ENCODE measurements at places on chromosomes 12 and 14.

DNA sequence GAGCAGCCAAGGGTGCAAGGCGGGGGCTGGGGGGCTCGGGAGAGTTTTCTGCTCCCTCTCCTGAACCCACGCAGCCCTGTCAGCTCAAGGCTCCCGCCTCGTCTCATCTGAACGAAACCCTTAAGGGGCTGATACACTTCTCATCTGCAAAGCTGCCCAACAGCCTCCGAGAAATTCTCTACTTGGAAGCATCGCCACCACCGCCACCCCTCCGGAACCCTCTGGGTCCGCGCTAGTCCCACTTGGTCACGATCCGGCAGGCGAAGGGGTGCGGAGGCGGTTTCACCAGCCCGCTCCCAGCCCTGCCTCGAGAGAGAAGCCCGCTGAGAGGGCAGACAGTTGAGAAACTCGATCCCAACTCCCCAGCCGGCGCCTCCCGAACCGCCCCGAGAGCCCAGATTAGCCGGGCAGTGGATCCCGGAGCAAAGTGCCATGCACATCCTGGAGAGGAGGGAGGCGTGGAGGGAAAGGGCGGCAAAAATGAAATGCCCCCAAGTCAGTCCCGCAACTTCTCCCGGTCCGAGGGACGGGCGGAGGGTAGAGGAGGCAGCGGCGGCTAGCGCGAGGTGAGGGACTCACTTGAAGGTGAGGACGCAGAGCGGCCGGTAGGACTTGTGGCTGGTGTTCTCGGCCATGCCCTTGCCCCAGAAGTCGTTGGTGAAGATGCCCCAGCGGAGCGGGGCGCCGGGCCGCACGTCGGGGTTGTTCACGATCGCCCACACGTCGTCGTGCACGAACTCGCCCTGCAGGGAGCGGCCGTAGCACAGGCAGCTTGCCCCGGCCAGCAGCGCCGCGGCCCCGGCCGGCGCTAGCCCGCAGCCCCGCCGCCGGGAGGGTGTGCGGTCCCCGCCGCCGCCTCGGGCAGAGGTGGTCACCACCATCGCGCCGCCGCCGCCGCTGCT is 620 bp downstream of the TMTC1 start:
- no peak for DNase-seq

DNA sequence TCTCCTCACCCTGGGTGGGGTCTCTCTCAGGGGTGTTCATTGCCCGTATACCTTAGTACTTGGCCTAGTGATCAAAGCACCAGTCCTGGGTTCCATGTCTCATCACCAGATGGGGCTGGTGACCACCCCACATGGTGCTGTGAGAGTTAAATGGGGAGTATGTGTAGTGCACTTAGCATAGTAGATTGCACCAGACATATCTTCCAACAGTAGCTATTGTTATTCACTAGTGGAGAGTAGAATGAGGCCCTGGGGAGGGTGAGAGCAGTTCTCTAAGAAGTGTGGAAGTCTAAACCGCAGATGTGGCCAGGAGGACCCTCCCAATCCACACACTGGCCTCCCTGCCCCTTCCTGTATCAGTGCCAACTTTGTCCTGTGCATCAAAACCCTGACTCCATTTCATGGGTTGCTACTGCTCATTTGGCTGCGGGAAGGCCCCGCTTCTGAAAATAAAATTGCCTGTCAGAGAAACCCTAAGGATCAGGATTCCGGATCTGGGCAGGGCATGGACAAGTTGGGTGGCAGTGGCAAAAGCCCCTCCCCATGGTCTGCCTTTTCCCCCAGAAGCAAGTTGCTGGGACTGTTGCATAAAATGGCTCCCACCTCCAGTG is 4.4 kb downstream of the CD9 start:
- DNase-seq = no peak

DNA sequence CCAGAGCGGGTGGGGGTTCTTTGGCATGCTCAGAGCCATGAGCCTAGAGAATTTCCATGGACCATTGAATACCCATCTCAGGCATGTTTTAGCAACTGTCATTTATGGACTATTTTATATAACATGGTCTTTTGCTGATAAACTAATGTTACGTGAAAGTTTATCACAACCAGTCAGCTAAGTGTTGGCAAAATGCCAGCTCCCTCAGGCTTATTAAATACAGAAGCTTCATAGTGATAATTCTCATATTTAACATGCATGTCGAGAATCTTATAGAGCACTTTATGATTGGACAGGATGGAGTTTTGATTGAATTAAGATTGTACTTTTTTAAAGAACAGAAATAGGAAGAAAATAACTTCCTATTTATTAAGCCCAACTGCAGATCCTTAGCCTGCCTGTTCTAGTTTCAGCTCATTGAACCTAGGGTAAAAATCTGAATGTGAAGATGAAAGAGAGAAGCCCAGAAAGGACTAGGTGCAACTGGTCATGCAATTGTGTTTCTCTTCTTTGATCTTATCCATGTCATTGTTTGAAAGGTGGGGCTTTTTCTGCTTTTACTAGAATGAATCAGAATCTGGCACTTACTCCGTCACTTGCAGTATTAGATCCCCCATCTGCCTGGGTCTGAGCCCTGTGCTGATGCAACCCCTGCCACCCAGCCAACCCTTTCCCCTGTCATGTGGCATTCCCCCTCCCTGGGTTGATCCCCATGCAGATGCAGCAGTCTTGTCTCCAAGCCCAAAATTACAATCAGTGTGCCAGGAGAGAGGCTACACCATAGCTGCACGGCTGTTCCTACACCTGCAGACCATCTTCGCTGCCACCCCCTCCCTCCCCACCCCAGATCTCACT is 134.6 kb upstream of the EVL start:
- DNase-seq = no peak

DNA sequence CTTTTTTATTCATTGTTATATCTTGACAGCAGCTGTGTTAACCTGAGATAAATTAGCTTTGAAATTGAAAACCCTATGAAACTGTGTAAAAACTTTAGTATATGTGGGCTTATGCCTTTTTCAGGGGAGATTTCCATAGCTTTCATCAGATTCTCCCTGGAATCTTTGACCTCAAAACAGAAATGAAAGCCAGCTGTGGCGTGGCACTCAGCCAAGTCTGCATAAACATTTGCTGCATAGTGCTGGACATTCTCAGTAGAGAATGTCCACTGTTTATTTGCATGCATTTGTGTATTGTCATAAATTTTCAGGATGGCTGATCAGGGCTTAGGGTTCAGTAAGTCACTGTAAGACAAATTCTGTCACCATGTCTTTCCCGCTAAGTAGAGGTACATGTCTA is 115.3 kb upstream of the NAP1L1 start:
- DNase-seq = no peak

GRCh38 chr12:82838131-82838551 is 151.4 kb downstream of the TMTC2 start:
- no peak for DNase-seq

DNA sequence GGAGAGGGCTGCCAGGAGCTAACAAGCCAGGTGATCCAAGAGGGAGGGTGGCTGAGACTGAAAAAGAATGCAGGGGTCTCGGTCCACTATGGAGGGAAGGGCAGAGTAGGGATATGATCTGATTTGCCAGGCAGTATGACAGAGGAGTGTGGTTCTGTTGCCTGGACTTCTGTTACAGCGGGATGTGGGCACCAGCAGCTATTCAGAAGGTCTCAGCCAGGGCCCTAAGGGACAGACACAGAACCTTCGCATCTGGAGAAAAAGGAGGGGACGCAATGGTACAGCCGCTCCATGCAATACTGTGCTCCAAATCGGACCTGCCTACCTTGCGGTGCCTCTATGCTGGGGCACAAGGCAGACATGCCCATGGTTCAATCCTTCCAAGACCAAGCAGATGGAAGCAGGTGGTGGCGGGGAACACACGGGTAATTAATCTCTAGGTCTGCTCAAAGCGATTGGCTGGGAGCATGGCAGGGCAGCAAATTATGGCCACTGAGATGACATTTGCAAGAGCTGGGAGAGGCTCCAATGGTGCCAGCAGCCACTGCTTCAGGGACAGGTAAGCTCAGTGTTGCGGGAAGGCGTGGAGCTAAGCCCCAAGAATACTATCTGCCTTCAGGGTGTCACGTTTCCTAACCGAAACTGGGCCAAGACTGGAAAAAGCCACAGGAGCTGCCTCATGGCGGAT is 185.5 kb downstream of the FOXN3 start:
- no peak for DNase-seq

DNA sequence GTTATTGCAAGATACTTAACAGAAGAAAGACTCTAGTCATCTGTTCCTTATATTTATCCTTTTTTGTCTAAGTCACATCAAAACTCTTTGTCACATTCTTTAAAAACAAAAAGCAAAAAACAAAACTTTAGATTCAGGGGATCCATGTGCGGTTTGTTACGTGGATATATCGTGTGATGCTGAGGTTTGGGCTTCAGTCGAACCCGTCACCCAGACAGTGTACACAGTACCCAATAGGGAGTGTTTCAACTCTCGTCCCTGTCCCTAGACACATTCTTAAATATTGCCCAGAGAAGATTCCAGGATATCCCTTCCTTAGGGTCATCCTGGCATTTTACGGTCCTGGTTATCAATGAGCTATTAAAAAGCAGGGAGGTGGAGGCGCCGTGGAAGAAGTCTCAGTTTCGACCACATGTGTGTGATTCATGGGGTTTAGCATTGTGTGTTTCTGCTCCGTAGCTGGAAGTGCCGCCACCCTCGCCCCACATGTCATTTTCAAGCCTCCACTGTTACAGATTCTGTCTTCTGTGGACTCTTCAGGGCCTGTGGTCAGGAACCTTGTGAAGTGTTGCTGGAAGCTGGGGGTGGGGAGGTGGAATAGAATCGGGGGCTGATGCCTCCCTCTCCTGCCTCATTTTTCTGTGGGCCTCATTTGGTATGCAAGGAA is 19.9 kb downstream of the CCND2 start:
- no peak for DNase-seq

DNA sequence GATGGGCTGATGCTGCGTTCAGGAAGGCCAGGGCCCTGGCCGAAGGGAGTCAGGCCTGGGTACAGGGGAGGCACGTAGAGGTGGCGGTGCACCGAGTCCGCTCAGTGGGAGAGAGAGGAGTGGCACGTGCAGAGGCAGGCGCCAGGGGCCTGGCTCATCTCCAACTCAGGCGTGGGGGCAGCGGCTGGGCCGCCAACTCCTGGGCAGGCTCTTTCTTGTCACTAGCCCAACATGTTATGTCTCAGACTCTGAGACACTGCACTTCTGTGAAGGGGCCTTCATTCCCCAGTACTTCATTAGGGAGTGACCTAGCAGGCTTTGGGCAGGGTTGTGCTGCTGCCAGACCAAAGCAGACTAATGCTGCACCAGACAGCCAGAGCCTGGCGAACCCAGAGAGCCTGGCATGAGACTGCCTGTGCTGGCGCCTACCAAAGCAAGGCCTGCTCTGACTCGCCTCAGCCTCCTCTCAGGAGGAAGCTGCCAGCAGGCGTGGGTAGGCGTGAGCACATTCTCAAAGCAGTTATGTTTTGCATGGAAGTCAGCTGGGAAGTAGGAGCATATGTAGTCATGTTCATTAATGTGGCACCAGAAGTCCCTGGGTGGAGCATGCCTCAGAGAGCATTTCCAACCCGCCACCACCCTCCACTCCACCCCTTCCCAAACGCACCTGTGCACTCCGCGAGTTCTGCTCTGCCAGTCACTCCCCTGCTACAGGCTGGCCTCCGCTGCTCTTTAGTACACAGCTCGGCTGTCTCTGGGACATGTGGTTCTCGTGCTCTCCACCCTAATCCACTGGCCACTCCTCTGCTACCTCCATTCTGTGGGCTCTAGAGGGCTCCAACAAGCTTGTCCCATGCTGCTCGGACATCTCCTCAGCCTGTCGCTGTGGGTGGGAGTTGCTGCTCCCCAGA is 9.7 kb downstream of the CKB start:
- DNase-seq = no peak

- no peak for DNase-seq
Observed at GRCh38 chr14:66509874-66510273, 1.9 kb downstream of the GPHN start.

DNA sequence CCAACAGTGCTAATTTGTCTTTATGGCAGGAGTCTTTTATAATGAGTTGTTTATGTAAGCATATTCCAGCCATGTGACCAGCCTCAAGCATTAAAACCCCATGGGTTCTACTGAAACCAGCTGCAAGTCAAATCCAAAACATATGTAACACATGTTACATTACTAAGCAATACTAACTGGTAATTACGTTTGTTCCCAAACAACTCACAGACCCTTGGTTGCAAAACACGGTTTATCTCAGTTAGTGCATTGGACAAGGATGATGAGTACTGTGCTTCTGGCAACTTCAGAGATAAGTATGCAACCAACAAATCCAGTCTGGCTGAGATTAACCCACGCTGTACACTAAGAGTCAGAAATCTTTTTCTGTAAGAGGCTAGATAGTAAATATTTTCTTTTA is 110.1 kb upstream of the FAR2 start:
- DNase-seq = no peak

DNA sequence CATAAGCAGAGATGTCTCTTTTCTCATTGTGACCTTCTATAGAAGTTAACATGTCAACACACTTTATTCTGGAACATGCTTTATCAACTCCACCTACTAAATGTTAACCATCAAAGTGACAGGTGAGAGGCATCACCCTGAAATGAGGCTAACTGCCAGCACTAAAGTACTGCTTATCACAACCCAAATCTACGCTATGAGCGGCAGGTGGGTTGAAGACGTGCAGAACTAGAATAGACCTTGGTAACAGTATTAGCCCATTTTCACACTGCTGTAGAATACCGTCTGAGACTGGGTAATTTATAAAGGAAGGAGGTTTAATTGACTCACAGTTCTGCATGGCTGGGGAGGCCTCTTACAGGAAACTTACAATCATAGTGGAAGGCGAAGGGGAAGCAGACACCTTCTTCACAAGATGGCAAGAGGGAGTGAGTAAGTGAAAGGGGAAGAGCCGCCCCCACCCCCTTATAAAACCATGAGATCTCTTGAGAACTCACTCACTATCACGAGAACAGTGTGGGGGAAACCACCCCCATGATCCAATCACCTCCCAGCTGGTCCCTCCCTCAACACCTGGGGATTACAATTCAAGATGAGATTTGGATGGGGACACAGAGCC is 359.0 kb downstream of the SEC23A start:
- no peak for DNase-seq

DNA sequence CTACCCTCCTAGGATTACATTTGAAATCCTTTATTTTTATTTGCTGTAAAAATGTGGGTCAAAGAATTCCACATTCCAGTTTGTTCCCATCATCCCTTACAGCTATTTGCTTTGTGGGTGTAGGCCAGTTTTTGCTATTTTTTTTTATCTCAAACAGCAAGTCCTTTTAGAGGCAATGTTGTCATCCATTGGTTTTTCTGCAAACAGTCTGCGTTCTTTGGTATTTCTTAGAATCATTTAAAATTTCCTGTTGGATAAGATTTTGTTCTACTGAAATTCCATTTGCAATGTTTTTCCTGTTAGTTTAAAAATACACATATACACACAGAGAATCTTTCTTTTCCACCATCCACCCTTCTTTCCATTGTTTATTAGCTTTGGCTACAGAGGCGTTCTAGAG is 53.3 kb upstream of the STK38L start:
- DNase-seq = no peak

GRCh38 chr14:50624447-50624846 is 43.7 kb downstream of the SAV1 start:
- DNase-seq = no peak
